ENCODE measurements at places on chromosomes 7 and 10.

GRCh38 chr10:4865945-4866661, 40.1 kb downstream of the AKR1E2 start:
- no peak for DNase-seq

DNA sequence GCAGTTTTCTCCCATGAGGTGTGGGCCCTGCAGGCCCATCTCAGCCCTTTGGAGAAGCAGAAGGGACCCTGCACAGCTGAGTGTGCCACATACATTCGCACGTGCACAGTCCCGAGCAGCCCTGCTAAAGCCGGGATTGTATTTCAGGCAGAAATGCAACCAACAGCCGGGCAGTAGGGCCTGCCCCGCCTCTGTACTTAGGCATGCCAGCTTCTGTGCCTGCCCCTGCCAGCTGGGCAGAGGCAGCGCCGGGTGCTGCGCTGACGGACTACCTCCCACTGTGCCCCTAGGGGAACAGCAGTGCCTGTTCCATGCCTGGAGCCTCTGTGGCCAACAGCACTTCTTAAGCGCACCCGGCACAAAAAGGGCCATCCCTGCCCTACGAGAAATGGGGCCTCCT, 170.3 kb downstream of the NEURL1 start:
- DNase-seq = peak; percentile 64

- DNase-seq = no peak
Measured at GRCh38 chr7:155254018-155254417, 43.7 kb upstream of the INSIG1 start.

DNA sequence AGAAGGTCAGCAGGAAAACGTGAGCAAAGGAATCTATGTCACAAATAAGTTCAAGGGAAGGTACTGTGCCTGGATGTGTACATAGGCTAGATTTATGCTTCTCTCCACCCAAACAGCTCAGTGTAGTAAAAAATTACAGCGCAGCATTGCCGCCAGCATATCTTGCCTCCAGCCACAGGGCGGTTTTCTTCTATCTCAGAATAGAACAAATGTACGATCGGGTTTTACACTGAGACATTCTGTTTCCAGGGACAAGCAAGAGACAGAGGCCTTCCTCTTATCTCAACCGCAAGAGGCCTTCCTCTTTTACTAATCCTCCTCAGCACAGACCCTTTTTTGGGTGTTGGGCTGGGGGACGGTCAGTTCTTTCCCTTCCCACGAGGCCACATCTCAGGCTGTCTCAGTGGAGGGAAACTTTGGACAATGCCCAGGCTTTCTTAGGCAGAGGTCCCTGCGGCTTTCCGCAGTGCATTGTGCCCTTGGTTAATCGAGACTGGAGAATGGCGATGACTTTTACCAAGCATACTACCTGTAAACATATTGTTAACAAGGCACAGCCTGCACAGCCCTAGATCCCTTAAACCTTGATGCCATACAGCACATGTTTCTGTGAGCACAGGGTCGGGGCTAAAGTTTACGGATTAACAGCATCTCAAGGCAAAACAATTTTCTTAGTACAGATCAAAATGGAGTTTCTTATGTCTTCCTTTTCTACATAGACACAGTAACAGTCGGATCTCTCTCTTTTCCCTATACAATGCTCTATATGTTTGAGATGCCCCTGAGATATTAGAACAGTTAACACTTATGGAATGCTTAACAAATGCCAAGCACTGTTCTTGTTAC, 11.6 kb upstream of the ABHD11 start:
- no peak for DNase-seq

DNA sequence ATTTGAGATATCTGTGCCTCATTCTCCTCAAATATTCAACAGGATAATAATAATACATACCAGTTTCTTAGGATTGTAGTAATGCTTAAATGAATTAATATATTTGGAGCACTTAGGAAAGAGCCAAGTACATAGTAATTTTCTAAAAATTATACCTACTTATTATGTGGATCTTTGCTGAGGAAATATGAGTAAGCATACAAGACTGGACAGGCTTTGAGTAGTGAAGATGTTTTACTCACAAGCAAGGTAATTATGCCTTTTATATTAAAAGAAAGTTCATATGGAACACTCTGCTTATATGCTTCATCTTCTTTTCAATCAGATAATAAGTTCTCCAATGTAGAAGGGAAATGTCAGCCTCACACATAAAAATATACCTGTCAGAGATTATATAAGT, 337.5 kb upstream of the KAT6B start:
- DNase-seq = no peak

DNA sequence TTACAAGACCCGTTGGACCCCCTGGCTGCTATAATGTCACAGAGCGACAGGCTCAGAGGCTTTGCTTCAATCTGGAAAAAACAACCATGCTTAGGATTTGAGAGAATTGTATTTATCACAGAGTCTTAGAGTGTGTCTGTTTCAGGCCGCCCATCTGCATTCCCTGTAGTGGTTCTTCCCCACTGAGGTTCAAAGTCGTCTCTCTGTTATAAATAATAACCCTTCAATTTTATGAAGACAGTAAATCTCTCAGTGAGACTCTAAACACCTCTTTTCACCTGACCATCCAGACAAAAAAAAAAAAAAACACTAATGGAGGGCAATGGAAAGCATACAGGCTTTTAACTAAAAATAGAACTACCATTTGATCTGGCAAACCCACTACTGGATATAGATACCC, 565.4 kb upstream of the AUTS2 start:
- DNase-seq = no peak

GRCh38 chr7:65953001-65953720, 28.9 kb downstream of the GUSB start:
- DNase-seq = no peak

DNA sequence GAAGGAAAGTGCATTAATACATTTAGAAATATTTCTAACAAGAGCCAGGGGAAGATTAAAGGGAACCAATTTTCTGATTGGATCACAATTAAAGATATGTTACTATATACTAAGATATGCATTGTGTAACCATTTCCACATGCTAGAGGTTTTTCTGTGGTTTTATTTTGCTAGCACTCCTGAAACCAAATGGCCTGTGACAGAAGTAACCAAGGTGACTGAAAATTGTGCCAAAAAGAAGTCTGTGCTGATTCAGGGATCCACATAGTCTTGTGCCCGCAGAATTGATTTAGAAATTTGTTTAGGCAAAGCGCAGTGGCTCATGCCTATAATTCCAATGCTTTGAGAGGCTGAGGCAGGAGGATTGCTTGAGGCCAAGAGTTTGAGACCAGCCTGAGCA, 1.8 kb downstream of the CC2D2B start:
- DNase-seq = no peak

DNA sequence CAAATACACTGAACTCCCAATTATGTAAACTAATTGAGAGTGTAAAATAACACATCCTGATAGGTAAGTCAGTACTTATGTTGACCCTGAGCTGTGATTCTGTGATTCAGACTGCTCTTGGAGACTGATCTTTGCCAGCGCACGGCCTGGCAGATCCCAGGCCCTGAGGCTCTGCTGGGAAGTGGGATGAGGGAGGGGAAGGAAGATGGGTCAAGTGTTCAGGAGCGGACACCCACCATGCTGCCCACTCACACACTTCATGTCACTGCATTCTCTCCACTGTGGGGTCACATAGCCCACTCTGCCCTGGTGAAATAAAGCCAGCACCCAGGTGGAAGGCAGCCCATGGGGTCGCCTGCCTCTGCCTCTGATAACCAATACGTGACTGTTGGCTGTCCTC, 226.2 kb downstream of the TNS3 start:
- DNase-seq = no peak

GRCh38 chr10:103901299-103901698, 16.7 kb downstream of the STN1 start:
- DNase-seq = no peak

GRCh38 chr7:13727279-13727678, 262.2 kb downstream of the ETV1 start:
- DNase-seq = no peak

- DNase-seq = peak; percentile 88
Measured at GRCh38 chr7:141558544-141559183, 7.5 kb downstream of the AGK start.

DNA sequence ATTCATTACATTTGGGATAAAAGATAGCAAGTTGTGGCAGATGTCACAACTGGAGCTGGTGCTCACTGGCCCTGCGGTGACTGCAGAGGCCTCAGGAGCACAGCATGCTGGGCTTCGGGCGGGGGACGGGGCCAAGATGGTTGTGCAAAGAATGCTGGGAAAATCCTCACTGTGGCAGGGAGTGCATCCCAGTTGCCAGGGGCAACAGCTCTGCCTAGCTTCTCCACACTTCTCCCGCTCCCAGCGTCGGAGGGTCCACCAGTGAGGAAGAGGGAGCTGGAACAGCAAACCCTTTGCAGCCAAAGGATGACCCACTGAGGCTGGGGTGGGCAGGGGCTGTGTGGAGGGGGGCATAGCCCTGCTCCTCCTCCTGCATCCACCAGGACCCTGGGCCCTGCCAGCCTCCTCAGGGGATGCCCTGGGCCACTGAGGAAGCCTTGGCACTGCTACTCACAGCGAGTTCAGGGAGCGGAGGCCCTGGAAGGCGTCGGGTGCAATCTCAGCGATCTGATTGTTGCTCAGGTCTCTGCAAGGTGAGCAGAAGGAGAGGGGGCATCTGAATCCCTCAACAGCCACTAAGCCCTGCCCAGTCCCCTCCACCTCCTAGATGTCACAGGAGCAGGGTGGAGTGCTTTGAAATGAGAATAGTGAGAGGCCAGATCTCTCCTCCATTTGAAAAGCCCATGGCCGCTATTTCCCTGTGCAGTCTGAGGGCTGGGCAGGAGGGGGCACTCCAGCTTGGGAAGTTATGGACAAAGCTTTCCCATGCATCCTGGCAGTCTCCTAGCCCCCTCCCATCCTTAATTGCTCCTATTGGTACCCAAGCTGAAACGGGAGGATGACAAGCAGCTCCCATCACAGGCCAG, 126.5 kb downstream of the SLIT1 start:
- DNase-seq = no peak

- no peak for DNase-seq
Measured at GRCh38 chr7:120060875-120061274, 212.1 kb upstream of the KCND2 start.

GRCh38 chr7:45687721-45688120, 113.6 kb downstream of the ADCY1 start:
- no peak for DNase-seq

DNA sequence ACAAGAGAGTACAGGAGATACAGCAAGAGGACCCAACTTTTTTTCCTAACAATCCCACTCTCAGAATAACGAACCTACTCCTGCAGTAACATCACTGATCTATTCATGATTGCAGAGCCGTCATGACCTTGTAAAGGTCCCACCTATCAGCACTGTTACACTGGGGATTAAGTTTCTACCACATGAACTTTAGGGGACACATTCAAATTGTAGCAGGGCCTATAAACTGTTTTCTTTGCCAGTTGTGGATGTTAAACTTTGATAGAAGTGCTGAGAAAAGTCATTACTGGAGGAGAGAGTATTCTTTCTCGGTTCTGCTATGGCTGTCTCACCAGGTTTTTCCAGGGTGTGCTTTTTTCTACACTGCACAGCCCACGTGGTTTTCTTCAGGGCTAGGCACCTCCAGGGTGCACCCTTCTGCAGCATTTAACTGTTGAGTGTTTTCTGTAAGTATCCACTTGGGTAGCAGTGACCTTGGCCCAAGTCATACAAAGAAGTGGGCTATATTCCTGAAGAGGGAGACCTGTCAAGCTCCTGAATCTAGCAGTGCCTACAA, 131.6 kb upstream of the AHR start:
- no peak for DNase-seq

DNA sequence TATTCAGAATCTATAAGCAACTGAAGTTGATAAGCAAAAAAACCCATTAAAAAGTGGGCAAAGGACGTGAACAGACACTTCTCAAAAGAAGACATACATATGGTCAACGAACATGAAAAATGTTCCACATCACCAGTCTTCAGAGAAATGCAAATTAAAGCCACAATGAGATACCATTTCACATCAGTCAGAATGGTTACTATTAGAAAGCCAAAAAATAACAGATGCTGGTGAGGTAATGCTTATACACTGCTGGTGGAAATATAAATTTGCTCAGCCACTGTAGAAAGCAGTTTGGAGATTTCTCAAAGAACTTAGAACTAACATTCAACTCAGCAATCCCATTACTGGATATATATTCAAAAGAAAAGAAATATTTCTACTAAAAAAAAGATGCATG, 332.8 kb upstream of the PLXDC2 start:
- DNase-seq = no peak

Measured in COR-L47 (cell line).